ENCODE measurements at places on chromosomes 12 and 14.

DNA sequence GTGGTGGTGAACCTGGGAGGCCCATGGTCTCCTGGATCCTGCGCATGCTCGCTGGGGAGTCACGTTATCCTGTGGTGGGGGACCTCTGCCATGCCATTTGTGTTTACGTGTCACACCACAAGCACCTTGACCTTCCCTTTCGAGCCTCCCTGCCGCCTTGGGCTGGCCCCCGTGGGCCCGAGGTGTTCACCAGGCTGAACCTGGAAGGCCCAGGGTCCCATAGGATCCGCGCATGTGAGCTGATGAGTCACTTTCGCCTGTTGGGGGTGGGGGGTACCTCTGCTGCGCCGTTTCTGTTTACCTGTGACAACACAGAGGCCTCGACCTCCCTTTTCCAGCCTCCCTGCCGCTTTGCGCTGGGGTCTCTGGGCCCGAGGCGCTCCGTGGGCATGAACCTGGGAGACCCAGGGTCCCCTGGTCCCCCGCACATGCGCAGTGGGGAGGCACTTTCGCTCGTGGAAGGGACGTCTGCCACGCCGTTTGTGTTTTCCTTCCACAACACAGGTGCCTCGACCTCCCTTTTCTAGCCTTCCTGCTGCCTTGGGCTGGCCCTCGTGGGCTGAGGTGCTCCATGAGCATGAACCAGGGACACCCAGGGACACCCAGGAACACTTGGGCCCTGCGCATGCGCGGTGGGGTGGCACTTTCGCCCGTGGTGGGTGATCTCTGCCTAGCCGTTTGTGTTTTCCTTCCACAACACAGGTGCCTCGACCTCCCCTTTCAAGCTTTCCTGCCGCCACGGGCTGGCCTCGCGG, 334.1 kb downstream of the ALG10 start:
- no peak for DNase-seq

DNA sequence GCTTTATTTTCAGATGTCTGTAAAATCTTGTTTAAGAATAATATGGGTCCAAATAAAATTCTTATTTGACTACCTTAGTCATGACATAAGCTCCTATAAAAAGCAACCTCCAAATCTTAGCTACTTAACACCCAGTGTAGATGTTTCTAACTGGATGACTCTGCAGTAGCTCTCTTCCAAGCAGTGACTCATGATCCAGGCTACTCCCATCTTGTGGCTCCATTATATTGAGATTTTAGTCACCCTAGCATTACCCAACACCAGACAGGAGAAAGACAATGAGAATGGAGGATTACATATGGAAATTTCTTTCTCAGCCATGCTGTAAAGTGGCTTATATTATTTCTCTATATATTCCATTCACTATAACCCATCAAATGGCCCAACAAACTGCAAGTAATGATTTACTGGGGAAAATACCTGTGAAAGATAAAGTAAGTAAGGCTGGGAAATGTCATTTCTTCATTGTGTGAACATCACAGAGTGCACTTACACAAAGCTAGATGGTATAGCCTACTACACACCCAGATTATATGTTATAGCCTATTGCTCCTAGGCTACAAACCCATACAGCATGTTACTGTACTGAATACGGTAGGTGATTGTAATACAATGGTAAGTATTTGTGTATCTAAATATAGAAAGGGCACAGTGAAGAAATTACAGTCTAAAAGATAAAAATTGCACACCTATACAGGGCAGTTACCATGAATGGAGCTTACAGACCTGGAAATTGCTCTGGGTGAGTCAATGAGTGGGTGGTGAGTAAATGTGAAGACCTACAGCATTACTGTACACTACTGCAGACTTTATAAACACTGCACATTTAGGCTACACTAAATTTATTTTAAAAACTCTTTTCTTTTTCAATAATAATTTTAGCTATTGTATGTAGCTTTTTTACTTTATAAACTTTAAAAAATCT, 163.2 kb downstream of the DYRK2 start:
- no peak for DNase-seq

GRCh38 chr14:20001863-20002262, at the start of gene OR4Q2:
Gene OR4Q2 (plus strand): TSS chr14:20002163.
- DNase-seq, result no peak

DNA sequence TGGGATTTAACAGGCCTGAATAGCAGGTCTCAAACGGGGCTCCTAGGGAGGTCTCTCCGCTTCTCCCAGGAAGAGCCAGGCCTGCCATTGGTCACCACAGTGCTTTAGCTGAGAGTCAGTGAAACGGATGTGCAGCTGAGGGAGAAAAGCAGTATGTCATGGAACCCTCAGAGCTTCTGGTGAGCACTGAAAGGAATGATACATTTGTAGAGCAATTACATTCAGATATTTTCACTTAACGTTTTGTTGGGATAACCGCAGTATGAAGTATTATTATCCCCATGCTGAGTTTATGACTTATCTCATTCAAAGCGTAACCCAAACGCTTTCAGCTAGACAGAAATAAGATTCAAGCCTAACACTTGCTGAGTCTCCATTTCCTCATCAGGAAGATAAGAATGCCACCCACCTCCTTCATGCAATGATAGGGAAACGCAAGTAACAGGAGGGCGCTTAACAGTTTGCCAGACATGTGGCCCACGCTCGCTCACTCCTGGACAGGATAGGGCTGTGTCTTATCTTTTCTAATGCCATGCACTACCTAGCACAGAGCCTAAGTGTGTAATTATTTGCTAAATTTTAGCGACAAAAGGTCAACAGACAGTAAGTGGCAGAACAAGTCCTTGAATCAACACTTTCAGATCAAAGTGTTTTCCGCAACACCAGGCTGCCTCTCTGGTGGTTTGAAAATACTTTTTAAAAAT, 28.2 kb downstream of the DAD1 start:
- DNase-seq, result no peak

- peak; percentile 49 for DNase-seq
These were observed 30.9 kb upstream of the EMP1 start for GRCh38 chr12:13165617-13166041.

DNA sequence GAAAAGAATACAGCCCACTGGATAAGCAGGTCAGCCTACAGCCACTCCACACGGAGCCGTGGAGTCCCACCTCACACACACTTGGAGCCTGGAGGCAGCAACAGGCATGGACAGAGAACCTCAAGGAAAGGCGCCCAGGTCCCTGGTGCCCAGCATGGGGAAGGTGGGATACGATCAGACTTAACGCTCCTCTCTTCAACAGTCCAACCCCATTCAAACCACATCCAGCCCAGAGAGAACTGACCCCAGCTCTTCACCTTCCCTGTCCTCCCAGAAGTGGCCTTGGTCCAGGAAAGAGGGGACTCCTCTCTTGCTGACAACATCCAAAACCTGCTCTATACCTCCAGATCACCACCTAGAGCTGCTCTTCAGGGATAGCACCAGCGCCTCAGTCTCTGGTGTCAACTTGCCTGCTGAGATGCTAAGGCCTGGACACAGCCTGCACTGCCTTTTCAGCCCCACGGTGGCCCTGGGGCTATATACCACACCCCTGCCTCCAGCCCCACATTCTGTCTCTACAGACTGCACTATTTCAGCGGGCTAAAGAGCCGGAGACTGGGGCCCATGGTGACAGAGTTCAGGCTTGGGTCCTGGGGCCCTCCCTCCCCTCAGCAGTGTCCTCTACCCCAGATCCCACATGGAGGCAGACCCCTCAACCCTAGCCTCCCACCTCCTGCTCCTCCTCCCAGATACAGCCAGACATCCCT, 7.0 kb downstream of the ADCY6 start:
- DNase-seq, result no peak

GRCh38 chr12:58470266-58471010, 449.9 kb downstream of the LRIG3 start:
- no peak for DNase-seq

DNA sequence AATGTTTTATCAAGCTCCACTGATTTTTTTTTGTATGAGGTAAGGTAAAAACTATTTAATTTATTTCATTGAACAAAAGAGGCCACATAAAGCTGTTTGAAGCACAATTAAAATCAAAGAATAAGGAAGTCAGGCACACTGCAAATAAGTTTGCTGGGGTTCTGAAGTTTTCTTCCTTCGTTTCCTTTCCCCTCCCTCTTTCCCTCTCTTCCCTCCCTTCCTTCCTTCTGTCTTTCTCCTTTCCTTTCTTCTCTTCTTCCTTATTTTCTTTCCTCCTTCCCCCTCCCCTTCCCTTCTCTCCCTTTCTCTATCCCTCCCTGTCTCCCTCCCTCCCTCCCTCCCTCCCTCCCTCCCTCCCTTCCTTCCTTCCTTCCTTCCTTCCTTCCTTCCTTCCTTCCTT, 78.7 kb downstream of the ALX1 start:
- no peak for DNase-seq

GRCh38 chr14:74140374-74140850, 55.7 kb downstream of the LIN52 start:
- DNase-seq, result no peak

GRCh38 chr12:56728139-56728861, 3.2 kb upstream of the NACA start:
- no peak for DNase-seq

GRCh38 chr12:110670161-110670701, 18.7 kb downstream of the HVCN1 start:
- no peak for DNase-seq

GRCh38 chr14:68857516-68858070, 64.7 kb upstream of the ZFP36L1 start:
- DNase-seq, result no peak

DNA sequence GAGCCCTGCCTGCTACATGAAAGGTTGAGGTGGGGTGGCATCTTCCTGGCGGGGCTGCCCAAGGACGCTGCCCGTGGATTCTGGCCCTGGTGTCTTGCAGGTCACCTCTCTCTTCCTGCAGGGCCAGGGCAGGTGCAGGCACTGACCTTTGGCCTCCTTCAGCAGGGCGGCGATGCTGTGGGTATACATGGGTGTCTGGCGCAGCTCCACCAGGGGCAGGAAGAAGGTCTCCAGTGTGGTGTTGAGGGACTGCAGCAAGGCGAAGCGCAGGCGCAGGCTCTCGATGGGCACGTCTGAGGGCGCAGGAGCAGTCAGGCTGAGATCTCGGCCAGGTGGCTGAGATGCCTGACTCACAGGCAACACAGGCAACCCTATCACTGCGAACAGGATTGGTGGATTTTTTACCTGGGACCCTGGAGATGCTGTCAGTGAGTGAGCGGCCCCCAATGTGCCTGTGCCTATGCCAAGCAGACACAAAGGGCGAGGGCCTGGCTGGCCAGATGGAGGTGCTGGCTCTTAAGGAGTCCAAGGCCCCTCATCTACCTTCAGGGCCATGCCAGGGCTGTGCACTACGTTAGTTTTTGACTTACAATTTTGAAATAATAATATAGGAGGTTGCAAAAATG, 45.7 kb downstream of the TRAFD1 start:
- DNase-seq, result no peak

DNA sequence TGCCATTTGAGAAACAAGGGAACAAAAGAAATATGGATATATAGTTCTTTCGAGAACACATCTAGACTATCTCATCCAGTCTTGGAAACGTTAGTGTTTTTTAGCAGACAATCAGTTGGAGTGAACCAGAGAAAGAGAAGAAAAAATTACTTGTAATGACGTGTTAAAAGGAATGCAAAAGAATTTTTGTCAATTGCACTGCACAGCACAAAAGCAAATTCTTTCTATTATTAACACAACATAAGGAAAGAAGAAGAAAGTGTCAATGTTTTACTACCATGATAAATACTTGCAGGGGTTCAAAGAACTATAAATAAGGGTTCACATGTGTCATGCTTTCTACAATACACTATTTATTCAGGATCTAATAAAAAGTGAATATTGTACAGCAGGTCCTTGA, 27.5 kb upstream of the GSG1 start:
- DNase-seq, result no peak

GRCh38 chr14:91419451-91419850, 1.8 kb upstream of the CCDC88C start:
- no peak for DNase-seq

- DNase-seq, result no peak
These were observed 1.9 kb downstream of the CCNB1IP1 start for GRCh38 chr14:20331053-20331613.

- DNase-seq, result no peak
These were observed 129.9 kb upstream of the GRIN2B start for GRCh38 chr12:14111230-14111865.

GRCh38 chr14:58862416-58863160, 224.8 kb downstream of the DACT1 start:
- DNase-seq, result no peak

DNA sequence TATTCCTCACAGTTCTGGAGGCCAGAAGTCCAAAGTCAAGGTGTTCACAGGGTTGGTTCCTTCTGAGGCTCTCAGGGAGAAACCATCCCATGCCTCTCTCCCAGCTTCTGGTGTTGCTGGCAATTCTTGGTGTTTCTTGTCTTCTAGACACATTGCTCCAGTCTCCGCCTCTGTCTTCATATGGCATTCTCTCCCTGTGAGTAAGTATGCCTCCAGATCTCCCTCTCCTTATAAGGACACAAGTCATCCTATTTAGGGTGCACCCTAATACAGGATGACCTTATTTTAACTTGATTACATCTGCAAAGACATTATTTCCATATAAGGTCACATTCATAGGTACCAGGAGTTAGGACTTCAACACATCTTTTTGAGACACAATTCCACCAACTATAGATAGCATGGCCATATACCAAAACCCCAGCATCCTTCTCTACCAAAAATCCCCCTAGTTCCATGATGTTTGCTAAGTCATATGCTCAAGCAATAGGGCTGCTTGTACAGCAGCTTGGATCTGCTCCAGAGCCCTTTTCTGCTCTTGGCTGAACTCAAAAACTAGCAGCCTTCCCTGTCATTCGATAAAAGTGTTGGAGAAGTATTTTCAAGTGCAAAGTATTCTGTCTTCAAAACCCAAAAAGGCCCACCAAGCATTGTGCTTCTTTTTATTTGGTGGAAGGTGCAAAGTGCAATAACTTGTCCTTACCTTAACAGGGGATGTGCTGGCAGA, 79.2 kb upstream of the CMKLR1 start:
- no peak for DNase-seq

DNA sequence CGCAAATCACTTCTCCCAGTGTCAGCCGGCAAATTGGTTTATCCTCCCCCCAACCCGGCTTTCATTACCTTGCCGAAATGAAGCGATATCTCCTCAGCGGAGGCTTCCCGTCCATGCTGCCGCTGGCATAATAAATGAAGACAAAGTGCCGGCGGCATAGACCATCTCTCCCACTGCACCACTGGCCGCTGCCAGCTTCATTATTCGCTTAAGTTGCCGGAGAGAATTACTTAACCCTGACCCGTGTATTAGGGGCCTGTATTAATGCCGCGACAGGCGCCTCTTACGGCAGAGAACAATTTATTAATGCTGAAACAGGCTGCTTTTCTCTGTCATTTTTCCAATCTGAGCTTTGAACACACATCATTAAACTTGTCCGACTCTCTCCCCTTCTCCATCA, 17.5 kb upstream of the GPATCH2L start:
- no peak for DNase-seq

Measured in activated CD8-positive, alpha-beta memory T cell treated with anti-CD3 and anti-CD28 coated beads for 4 hours (primary cell).